Thoracic aorta (tissue), 2 donors: ENCODE measurements at places on chromosomes 6 and 20. TPM values are rescaled to one million over a fixed set of nuclear protein-coding genes. Genes with fewer than 3 reads are reported as not detected.

SLC22A1 gene
- 1.2 TPM for total RNA-seq

NEURL2 gene
- total RNA-seq: 78.7 TPM

NRSN1 gene
- not detected for total RNA-seq

SLC18B1 gene
- total RNA-seq: 3.9 TPM

GSTA2 gene
- not detected for total RNA-seq

RBPJL gene
- total RNA-seq: not detected

ARID1B gene
- 158 TPM for total RNA-seq

NT5E gene
- 47.4 TPM for total RNA-seq

SNRNP48 gene
- total RNA-seq: 6.4 TPM

PPP1R3G gene
- total RNA-seq: 7.3 TPM

COL12A1 gene
- total RNA-seq: 92.3 TPM

TREML2 gene
- 0.49 TPM for total RNA-seq

LY6G6F gene
- total RNA-seq: not detected

HTR1B gene
- total RNA-seq: 9.9 TPM

DYNLT2 gene
- total RNA-seq: 0.95 TPM

PTPRT gene
- not detected for total RNA-seq

DNA sequence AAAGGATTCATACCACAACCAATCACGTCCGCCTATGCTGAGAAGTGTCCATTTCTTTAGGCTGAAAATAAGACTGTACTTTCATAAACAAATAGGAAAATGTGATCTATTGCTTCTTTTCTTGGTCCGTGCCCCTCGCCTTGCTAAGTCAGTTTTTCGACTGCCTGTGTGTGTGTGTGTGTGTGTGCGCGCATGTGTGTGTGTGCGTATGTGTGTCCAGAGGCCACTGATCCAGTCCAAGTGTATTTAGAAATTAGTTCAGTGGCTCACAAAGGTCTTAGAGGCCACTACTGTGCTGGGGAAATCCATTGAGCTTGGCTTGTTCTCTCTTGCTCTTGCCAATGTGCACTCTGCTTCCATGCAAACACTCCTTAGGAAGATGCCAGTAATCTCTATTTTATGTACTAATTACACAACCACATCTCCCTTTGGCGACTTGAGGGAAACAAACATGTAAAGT lies 50.5 kb downstream of the SLC22A23 start:
- no peak for DNase-seq

DNA sequence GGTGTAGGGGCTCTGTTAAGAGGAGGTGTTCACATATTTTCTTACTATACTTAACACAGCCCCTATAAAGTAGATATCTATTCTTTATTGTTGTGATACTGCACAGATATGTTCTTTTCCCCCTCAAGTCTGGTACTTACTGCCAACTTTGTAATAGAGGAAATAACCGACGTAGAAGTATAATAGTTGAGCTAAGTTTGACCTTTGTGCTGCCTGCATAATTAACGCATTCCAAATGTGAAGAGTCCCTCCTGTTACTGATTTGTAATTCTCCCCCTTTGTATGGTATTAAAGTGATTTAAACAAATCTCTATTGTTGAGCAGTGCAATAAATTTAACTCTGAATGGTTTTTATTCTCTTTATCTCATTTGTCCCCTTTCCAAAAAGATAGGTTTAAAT lies 39.0 kb downstream of the PHF3 start:
- no peak for DNase-seq

DNA sequence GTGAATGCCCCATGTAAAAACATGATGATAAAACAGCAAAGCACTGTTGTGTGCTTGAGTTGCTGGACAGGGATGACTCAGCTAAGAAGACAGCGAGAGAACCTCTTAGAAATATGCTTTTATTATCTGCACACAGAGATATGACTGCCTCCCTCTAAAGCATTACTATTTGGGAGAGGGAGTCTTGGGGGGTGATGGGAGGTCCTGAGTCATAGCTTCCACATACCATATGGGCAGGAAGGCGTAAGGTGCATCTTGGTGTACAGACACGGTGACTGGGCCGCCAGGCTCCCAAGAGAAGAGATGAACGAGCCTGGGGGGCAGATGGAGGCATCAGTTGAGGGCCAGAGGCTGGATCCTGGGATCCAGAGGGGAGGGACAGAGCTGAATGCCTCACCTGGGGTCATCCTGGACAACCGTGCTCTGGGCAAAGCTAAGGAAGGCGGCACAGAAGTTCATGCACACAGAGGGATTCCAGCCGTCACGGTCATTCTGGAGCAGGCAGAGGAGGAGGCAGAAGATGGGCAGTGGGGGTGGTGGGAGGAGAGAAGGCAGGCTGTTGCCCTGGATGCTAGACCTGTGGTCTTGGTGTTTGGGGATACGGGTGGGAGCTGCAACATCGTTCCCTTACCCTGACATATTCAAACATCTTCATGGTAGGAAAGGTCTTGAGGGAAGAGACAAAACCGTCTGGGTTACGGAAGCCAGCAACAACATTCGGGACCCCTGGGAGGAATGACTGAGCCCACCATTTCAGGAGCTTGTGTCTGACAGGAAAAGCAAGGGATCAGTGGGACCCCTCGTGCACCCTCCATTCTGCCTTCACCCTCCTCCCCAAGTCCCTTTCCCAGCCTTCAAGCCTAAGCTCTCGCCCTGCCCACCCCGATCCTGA lies 2.0 kb downstream of the DXO start:
- DNase-seq: no peak

DNA sequence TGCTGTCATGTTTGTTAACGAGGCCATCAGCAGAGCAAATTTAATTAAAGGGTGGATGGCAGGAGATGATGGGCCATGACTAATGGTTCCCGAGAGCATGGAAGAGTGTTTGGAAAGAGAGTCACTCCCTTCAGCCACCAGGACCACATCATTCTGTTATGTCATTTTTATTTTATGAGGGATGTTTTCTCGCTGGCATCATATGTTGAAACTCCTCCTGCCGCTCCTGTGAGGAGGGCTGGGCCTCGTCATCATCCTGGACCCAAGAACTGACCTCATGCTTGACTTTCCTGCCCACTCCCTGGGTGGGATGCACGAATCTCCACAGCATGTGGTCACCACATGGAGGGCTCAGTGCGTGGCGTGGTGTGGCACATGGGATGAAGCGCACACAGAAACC lies 86.4 kb upstream of the FRMD1 start:
- no peak for DNase-seq

- no peak for DNase-seq
These were observed 21.7 kb upstream of the SLCO4A1 start for GRCh38 chr20:62620625-62621024.

- DNase-seq: no peak
These were observed 35.0 kb downstream of the DTNBP1 start for GRCh38 chr6:15627821-15628220.

GRCh38 chr6:44078219-44078826 lies 48.9 kb downstream of the MRPL14 start:
- no peak for DNase-seq

DNA sequence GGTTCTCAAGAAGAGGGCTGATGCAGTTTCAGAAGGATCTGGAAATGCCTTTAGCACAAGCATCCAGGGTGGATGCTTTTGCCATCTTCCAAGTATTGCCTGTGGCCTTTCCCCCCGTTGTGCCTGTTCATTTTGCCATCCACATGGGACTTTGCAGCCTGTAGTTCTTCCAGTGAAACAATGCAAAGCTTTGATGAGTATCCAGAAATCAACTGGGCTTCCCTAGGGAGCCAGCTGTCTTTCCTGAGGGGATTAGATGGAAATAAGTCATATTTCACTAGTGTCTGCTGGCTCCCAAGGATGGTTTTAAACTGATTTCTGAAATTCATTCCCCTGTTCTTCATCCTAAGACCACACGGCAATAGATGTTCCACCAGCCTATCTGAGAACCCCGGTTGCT lies 63.3 kb downstream of the CAP2 start:
- no peak for DNase-seq

GRCh38 chr20:34632870-34633452 lies 43.9 kb downstream of the PIGU start:
- DNase-seq: no peak

- DNase-seq: no peak
These were observed 1375.6 kb downstream of the EPHA7 start for GRCh38 chr6:92043777-92044176.

- no peak for DNase-seq
These were observed 192.6 kb upstream of the SLC24A3 start for GRCh38 chr20:19019734-19020364.

DNA sequence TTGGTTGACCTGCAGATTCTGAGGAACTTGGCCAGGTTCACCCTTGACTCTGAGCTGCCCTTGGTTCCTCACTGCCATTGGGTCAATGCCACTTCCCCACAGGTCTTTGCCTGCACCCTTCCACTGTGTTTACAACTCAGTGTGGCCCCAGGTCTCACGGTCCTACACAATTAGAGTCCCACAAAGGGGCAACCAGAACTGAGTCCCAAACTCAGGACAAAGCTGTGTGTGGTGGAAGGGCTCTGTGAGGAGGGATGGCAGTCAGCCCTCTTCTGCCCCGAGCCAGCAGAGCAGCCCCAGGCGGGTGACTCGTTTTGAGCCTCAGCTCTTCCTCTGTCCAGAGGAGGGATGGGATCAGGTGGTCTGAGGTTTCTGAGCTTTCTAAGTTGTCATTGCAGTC lies 69.5 kb downstream of the NPEPL1 start:
- no peak for DNase-seq

DNA sequence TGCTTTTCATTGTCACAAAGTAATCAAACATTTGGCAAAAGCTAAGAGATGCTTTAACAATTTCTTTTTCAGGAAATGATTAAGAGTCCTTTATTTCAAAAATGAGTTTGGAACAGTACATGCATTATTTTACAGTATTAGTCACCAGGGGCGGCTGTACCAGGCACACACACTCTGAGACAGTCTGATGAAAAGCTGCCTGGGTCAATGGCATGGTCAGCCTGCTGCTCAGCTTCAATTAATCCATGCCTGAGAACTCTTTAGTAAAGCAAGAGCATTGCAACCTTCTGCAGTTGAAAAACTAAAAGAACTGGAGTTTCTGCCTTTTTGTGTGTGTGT lies 105.5 kb downstream of the TULP4 start:
- no peak for DNase-seq

GRCh38 chr6:135265278-135265677 lies 84.2 kb downstream of the MYB start:
- DNase-seq: no peak

GRCh38 chr6:63821442-63821841 lies 185.8 kb downstream of the PHF3 start:
- DNase-seq: no peak

- no peak for DNase-seq
These were observed 154.0 kb upstream of the KCNG1 start for GRCh38 chr20:51176876-51177275.

DNA sequence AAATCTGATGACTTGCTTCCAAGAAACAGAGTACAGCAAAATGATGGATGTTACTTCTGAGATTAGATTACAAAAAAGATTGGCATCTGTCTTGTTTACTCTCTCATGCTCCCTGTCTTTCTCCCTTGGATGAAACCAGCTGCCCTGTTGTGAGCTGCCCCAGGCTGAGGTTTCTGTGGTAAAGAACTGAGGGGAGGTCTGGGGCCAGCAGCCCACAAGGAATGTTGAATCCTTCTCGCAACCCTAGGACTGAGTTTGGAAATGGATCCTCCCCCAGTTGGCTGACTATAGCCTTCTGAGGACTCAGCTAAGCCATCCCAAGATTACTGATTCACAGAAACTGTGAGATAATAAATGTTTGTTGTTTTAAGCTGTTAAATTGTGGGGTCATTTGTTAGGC lies 5.6 kb upstream of the HECA start:
- no peak for DNase-seq

- no peak for DNase-seq
These were observed 47.9 kb downstream of the TGM2 start for GRCh38 chr20:38117205-38117604.

DNA sequence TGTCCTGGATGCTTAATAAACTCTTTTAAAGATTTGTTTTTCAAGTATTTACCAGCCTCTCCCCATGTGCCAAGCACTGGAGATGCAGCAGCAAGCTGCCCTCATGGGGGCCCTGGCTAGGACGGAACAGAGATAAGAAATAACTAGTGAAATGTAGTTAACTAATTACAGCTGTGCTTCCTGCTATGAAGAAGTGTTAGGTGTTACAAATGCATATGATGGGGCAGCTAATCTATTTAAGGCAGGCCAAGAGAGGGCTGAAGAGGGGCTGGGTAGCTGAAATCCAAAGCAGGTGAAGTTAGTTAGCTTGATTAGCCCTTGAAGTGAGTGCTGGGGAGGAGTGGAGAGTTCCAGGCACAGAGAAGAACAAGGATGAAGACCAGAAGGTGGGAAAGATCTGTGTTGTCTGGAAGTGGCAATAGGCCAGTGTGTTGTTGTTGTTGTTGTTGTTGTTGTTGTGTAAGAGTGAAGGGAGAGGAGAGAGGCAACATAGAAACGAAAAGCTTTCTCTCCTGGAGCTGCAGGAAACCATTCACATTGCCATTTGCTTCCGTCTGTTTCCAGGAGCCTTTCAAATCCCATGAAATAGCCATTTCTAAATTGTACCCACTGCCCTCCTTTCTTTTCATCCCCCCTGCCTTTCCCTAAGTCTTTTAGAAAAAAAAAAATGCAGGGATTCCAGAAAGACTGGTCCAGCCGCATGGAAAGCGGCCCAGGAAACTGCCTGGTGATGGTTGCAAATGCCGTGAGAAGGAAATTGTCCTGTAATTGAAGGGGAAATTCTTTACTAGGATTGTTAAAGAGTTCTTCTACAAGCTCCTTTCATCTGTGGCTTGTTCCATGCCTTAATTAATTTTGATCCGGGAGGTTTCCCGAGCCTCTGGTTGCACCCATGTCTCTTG lies 119.6 kb downstream of the TFAP2C start:
- DNase-seq: no peak

DNA sequence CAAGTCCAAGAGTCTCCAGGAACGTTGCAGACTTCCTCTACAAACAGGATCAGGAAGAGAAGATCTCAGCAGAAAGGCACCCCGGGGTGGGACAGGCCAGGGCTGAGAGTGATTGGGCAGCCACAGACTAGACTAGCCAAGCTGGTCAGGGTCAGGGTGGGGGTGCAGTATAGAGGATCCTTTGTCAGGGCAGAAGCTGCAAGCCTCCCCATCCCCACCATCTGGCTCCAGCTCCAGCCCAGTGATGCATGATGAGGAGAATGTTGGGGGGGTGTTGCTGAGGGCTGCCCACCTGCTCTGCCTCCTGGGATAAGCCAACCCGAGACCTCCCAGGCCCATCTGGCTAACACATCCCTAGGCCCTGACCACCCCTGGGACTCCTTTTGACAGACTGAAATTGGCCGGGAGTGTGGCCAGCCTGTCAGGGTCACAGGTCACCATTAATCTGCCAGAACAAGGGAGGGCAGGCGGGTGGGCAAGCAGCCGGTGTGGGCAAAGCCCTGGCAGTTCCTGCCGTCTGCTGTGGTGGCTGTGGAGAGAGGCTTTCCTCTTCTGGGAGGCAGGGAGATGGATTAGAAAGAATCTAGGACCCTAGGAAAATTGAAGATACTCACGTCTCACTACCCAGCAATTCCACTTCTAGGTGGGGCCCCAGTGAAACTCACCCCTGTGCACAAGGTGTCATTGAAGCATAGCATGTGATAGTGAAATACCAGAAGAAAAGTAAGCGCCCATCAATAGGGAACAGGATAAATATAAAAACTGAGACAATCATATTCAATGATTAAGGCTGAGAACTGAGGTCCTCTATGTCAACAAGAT lies 22.1 kb upstream of the SNTA1 start:
- no peak for DNase-seq
